Hepatocyte (in vitro differentiated cells): ENCODE measurements at places on chromosomes 11 and 22.

DNA sequence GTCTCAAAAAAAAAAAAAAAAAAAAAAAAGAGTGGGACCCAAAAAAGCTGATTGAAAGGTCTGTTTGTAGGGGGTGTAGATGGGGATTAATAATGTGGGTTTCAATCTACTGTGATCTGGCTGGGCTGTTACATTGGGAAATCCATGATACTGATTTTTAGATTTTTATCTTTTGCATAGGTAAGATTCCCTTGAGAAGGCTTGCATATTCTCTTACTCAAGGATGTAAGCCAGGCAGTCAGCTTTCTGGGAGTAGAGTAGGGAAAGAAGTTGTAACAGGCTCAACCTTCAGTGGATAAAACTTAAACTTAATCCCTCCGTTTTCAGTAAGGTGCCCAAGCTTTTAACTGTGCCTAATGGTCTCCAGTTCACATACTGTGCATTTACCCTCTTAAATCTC lies 1.9 kb upstream of the CHEK1 start:
- DNase-seq: no peak

GRCh38 chr11:114598461-114598860 lies 2.9 kb upstream of the NXPE4 start:
- DNase-seq: no peak

GRCh38 chr11:12161137-12161536 lies 50.7 kb downstream of the MICAL2 start:
- DNase-seq: no peak

- DNase-seq: no peak
Observed at GRCh38 chr11:72624496-72625201, 49.6 kb downstream of the PDE2A start.

DNA sequence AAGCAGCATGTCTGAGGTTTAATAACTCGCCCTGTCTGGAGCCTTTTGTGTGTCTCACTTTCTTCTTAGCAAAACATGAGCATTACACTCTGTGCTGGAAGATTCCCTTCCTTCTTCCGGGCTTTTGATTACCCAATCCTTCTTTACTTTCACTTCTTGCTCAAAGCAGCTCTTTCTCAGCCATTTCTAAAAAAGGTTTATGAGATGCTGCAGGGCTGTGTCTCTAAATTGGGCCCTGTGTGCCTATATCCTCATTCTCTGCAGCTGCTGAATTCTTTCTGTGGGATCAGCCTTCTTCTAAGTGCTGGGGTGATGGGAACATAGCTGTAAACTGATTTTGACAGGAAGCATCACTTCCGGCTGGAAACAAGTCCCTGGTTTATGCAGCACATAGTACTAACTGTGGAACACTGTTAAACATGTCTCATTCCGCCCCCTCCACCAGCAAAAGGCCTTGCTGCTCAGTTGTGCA lies 71.8 kb downstream of the PIWIL4 start:
- DNase-seq: peak; percentile 28

- DNase-seq: peak; percentile 87
Observed at GRCh38 chr11:416757-417621, 2.2 kb upstream of the SIGIRR start.

DNA sequence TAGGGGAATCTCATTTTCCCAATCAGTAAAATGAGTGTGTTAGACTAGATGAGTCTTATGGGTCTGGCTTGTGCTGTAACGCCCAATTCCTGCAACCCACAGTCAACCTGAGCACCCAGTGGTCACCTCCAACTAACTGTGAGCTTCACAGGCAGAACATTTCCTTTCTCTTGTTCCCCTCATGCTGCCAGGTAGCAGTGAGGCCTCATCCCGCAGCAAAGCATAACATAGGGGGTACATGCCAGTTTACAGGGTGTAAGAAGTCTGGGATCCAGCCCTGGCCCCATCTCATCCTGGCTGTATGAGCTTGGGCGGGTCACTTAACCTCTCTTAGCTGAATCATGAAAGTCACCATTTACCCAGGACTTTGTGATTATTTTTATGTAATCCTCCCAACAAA lies 3.7 kb downstream of the EFEMP2 start:
- no peak for DNase-seq

DNA sequence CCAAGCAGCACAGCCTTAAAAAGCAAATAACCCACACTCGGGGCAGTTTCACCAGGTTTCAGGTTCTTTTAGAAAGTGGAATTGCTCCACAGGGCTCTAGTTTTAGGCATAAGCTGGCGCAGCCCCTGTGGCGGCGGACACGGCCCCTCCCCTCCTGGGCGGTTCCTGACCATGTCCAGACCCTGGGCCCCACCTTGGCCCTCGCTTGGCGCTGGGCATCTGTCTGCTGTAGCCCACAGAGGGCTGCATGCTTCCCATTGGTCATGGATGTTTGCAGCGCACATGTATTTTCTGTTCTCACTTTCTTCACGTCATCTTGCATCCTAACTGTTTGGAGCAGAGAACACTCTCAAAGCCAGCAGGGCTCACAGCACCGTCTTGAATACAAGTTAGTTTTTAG lies 244.3 kb downstream of the BRD1 start:
- DNase-seq: no peak

DNA sequence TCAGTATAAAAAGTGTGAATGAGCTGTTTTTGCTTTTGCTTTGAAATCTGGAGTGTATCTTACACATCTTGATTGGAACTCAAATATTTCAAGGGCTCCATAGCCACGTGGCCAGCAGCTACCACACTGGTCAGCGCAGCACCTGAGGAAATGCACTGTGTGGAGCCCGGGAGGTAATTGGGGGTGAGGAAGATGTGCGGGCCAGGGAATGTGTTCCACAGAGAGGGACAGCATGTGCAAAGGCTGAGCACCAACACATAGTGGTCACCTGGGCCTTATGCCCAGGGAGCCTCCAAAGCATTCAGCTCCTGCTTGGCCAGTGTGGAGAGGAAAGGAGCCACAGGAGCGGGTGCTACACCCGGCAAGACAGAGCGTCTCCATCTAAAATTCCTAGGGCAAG lies 20.8 kb downstream of the RELT start:
- DNase-seq: no peak

DNA sequence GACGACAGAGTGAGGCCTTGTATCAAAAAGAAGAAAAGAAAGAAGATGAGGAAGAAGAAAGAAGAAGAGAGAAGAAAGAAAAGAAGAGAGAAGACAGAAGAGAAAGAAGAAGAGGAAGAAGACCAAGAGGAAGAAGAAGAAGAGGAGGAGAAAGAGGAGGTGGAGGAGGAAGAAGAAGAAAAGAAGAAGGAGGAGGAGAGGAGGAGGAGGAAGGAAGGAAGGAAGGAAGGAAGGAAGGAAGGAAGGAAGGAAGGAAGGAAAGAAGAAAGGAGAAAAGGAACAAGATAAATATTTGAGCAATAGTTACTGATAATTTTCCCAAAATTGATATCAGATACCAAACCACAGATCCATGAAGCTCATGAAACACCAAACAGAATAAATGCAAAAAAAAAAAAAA lies 169.7 kb upstream of the TMEM45B start:
- DNase-seq: no peak

DNA sequence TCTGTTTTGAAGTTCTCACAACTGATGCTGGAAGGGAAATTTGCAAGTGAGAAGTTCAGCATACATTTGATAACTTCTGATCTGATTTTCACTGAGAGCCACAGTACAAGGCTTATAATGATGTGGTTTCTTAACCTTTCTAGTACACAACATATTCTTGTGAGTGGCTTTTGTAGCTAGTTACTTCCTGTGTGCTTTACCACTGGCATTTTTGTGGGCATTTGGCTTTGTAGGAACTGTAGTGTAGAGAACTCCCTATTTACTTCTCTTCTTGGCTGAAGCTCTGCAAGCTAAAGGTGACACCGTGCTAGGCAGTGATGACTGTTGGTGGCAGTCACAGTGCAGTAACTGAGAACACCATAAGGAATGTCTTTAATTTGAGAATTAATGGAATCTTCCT lies 14.9 kb downstream of the USP47 start:
- no peak for DNase-seq

DNA sequence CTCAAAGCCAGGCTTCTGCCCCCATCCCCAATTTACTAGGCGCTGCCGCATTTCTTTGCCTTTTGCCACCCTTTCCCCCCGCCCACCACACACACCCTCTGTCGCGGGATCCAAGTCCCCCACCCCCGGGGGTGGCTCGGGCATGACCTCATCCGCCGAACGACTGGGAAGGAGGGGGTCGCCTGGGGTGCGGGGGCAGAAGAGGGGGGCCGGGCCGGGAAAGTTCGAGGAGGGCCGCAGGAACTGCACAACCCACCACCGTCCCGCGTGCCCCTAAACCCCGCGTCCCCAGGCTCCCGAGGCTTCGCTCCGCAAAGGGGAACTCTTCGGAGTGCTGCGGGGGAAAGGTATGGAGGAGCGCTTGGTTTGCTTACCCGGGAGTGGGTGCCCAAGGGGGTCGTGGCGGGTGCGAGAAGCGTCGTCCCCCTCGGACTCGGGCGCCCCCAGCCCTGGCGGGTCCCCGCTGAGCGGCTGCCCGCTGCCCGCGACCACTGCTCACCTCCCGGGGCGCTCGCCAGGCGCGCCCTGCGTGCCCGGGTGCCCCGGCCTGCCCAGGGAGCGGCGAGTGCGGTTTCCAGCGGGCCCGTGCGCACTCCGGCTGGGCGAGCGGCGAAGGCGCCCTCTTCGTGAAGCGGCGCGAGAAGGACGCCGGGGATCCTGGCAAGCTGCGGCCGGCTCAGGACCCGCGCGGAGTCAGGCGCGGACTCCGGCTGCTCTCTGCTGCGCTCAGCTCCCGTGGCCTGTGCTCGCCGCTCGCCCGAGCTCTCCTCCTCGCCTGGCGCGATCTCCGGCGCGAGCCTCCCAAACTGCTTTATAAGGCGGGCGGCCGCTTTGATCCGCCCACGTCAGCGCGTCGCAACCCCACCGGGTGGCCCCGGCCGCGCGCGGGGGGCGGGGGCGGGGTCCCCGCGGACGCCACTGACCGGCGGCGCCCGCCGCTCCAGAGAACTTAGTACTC lies 4.0 kb upstream of the WNT11 start:
- DNase-seq: peak; percentile 86
